Tongue (tissue), 3 donors: ENCODE measurements at places on chromosomes 2 and 18. TPM values are rescaled to one million over a fixed set of nuclear protein-coding genes. Genes with fewer than 3 reads are reported as not detected.
A peak's percentile ranks its signal among the peaks of the same experiment; 100 is the strongest.

The TMSB10 gene
- 1,365 TPM for total RNA-seq

- no peak for DNase-seq
These were observed 25.1 kb upstream of the AAK1 start for GRCh38 chr2:69668598-69668997.

DNA sequence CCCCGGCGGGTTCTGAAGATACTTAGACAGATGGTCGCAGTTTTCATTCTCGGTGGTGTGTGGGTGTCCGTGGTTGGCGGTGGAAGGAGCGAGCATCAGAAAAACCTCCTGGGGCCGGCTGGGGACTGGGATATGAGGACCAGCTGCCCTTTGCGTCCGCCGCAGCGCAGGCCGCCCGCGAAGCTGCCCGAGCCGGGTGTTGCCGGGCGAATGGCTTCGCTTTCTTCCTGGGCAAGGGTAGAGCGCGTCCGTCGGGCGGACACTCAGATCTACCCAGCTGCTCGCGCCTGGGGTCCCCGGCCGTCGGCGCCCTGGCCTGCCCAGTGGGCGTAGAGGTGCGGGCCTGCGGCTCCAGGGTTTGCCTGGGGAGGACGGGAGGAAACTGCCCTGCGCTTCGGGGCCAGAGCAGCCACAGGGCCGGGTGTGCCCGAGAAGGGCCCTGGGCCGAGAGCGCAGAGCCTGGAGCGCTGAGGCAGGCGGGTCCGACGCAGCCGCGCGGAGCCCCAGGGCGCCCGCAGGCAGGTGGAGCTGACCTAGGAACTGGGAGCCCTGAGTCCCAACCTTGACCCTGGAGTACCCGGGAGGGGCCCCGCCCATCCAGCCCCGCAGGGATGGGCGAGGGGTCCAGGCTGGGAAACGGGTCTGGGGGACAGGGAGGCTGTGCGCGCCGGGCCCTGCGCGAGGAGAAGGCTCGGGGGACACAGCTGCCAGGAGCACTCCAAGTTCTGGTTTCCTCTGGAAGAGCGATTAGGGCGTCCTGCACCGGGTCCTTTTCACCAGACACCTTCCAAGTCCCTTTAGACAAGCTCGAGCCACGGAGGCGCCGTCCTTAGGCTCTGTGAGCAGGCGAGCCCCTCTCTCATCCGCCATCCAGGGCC lies 1.3 kb downstream of the TWIST2 start:
- no peak for DNase-seq

GRCh38 chr2:19801367-19802080 lies 100.3 kb downstream of the TTC32 start:
- peak; percentile 82 for DNase-seq

DNA sequence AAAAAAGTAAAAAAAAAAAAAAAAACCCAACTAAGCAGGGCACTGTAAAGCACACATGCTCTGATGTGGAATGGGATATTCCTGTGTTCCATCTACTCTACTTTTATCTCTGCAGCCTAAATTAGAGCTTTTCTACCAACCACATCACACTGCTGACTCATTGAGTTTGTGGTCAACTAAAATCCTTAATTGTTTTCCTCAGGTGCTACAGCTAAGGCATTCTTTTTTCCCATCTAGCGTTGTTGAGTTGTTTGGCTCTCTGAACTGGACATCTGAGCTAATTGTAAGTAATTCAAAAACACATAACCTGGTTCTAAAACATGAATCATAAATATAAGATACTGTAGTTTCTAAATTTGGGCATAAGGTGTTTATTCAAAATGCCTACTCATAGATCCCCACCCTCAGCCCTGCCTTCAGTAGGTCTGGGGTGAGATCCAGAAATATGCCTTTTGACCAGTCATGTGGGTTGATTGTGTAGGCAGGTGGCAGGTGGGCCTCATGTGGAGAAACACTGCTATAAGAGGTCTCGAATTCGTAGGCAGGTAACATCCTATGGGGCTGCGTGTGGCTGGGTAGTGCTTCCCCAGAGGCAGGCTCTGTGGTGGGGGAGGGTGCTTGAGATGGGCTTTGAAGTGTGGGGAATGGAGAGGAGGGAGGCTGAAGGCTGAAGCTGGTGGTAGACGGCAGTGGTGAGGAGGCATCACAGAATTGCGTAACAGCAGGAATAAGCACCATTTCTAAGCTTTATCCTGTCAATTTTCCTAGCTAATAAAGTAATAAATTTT lies 27.2 kb downstream of the ANKRD29 start:
- DNase-seq = no peak

DNA sequence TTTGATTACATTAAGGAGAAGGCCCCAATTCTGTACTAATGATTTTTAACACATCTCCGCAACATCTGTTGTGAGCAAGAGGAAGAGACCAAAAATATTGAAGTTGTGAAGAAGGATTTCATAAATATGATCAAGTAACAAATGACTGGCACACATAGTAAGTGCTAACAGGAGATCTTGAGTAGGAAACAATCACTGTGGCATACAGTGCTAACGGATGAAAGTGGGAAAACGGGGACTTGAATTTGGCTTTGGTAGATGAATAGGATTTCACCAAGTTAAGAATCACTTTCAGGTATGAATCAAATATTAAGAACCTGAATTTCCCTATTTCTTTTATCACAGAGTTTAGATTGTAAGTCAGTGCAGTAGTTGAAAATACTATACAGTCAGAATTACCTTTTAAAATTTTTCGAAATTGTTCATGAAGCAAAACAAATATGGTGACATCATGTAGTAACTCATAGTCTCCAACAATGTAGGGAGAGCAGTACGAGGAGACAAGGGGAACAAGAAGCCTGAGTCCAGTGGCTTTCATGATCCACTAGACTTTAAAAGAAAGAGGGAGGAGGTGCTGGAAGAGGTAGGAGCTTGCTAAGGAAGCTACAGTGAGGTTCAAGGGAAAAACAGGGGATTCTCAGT lies 16.3 kb downstream of the CWC22 start:
- DNase-seq = no peak

DNA sequence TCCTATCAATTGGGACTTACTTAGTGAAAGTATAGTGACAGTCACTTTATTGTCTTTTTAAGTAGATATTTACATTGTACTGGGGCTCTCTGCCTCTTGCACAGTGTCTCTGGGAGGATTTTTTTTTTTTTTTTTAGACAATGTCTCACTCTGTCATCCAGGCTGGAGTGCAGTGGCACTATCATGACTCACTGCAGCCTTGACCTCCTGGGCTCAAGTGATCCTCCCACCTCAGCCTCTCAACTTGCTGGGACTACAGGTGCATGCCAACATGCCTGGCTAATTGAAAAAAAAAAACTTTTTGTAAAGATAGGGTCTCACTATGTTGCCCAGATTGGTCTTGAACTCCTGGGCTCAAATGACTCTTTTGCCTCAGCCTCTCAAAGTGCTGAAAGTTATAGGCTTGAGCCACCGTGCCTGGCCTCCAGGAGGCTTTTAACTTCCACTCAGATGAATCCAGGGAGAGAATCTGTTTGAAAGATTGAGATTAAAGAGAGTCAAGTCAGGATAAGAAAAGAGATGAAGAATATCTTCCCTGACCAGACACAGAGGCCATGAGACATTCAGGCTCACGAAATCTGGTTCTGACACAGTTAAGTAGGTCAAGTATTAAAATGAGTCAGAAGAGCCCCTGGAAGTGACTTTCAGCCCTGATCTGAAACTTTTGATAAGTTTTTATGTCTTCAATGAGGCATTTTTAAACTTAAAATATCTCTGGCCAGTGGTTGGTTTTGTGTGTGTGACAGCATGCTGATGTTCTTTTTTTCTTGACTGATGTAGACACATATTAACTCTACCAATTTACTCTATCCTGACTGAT lies 18.3 kb downstream of the ARHGEF33 start:
- DNase-seq = no peak

DNA sequence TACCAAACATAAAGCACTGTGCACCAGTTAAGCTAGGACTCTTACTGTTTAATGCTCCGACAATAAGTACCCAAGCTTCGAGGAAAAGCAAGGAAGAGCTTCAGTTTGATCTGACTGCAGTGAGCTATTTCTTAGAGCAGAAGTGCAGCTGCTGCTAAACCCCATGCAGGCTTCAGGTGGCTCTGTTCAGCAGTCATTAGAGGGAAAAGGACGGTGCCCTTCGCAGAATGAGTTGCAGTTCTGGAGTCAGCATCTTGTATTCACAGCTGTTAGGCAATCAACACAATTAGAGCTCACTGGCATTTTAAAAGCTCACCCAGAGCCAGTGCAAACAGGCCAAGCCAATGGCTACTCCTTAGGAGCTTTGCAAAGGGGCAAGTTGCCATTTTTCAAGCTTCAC lies 1.5 kb upstream of the CERKL start:
- no peak for DNase-seq

- DNase-seq = no peak
These were observed 114.7 kb downstream of the FAM117B start for GRCh38 chr2:202749477-202749876.

GRCh38 chr2:18930971-18931370 lies 341.6 kb upstream of the NT5C1B start:
- no peak for DNase-seq

DNA sequence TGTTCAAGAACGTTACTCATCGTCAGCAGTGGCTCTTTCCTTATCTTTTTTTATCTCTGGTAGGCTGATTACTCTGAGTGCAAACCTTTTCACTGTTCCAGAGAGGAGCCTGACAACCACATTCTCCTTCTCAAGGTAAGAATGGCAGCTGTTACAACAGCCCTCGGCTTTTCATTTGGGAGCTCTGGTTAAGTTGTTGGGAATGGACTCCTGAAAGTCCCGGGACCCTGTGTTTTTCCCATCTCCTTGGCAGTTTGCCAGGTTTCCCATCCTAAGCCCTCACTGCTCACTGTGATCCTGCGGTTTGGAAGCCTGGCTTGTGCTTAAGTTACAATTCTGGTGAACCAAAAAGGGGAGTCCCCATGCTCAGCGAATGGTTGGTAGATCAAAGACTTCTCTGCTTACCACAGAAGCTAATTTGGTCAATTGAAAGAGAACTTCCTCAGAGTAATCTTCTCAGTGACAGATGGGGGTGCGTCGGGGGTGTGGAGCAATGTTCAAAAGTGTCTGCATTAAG lies 122.3 kb downstream of the LYPD6B start:
- peak; percentile 12 for DNase-seq

DNA sequence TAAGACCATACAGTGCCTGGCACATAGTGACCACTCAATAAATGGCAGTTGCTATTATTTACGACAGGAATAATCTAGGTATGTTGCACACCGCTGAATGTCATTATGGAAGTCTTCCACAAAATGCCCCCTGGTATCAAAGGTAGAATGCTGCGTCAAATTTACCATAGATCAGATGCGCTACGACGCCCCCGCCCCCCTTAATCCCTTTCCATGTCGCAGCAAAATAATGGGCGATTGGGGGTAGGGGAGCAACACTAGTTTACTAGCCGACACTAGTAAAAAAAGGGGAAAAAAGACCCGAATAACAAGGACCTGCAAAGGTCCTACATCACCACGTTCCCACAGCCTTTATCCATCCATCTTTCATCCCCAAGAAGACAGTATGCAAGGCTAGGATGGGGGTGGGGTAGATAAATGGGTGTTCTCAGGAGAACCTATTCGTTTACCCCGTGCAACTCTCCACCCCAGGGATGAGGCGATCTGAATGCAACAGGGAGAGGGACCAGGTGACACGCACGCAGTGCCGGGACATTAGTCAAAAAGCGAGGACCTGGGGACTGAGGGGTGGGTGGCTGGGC lies 455 bp downstream of the PREPL start:
- no peak for DNase-seq

DNA sequence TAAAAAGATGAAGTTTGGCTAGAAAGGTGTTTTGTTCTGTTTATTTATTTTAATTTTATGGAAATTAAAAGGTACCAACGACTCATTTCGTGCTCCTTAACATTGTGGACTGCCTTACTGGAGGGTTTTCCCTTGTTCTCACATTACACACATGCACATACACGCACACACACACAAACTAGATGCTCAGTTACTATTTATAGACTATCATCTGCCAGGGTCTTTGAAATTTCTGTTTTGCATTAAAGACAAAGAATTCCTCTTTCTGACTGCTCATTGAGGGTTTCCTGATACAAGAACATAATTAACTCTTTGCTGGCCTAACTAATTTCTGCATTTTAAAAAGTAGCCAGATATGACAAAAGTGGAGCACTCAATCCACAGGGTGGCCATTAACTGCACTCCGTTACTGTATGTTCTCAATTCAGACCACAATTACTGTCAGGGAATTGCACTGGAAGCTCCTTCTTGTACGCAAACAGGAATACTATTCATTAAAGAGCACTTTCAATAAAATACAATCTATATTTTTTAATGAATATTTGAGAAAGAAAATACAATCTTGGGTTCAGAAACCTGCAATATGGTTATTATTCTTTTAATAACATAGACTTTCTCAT lies 366.9 kb upstream of the GALNT5 start:
- DNase-seq = peak; percentile 55

DNA sequence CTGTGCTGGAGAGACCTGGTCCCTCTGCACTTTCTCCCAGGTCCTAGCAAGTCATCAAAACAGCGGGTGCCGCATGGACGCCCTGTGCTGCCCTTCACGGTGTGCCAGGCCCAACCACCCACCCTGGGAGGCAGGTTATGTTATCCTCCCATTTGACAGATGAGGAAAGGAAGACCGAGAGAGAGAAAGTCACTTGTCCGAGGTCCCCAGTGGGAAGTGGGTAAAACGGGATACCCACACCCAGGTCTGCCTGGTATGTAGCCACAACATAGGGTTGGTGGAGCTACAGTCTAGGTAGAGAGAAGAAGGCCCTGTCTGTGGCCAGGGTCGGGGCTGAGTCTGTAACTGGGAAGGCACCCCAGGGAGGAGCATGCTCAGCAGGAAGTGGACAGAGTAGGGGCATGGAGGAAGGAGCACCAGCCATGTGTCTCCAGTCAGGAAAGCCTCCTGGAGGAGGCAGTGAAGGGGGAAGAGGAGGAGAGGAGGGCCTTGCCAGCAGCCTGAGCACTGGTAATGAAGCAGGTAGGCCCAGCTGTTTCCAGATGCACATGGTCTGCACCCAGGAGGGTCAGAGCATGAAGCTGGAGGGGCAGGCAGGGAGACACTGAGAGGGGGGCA lies 98.4 kb downstream of the ZFP36L2 start:
- no peak for DNase-seq

The VWA3B gene
- 0.10 TPM for total RNA-seq

DNA sequence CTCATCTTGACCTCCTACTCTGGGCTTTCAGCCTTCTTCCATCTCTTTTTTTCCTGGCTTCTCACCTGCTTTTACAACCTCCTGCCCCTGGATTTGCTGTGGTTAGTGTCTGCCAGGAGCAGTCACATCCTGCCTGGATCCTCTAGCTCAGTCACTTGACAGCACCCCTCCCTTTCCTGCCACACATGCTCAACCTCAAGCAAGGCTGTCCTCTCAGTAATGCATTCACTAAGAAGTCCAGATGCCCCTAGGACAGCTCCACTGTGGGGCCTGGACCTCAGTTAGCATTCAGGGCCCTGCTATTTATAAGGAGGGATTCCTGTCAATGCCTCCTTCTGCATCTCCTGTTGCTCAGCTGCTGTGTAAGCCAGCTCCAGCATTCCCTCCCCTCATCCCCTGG lies 275.5 kb downstream of the SMAD2 start:
- no peak for DNase-seq

DNA sequence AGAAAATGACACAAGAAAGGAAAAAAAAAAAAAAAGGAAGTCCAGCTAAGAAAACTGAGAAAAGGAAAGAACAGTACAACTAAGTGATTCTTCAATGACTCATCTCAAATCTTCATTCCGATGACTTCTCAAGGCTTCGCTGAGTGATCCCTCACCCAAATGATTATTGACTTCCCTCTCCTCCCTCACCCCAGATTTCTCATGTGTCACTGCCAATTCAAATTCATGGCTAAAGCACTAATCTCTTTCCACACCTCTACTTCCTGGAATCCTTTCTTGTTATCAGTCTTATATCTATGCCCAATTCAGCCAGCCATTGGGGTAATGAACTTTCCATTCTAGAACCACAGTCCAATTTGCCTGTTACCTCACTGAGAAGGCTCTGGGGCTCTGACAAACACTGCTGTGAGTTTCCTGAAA lies 7.2 kb upstream of the ABCB11 start:
- DNase-seq = no peak
